ENCODE measurements at places on chromosomes 7 and 10. TPM values are rescaled to one million over a fixed set of nuclear protein-coding genes. Genes with fewer than 3 reads are reported as not detected.

SLC26A5 gene
- polyA plus RNA-seq, result 0.18 TPM

WIPF3 gene
- 4.5 TPM for polyA plus RNA-seq

DNA sequence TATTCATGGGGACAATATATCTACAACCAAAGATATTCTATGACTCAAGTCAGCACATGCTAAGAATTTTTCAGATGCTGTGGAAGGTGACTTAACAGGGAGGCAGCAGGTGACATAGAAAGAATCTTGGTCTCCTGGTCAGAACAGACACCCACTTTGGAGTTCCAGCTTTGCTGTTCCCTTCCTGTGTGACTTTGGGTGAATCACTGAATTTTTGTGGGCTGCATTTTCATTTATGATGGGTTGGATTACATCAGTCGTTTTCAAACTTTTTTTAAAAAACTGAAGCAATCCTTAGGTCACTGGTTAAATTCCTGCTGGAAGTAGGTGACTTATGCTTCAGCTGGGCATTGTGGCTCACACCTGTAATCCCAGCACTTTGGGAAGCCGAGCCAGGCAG is 24.9 kb downstream of the RGR start:
- DNase-seq, result no peak

DNA sequence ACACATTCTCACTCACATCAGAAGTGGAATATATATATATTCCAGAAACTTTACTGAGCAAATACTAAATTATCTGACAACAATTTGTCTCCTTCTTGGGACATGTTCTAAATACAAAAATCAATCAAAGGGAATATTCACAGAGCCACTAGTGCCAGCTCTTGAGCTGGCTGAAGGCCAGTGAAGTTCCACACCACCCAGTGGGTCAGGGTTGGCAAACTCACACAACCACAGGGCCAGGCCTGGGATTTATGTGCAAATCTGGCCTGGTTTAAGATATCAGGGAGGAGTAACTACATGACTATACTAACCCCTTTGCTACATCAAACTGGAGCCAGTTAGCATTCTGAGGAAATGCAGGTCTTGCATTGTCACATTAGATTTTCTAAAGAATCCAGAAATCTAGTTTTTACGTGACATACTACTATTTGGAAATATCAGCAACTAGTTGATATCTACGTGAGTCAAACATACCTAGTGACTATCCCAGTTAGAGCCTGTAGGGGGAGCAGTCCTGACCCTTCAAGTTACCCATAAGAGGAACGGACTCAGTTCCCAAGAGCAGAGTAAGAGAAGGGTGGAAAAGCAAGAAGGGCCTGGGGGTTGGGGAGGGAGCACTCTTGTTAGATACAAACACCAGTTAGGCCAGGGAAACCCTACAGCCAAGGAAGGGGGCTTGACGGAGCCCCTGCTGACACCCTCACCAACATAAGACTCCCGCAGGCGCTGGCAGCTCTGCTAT is 600.4 kb downstream of the KCNMA1 start:
- DNase-seq, result no peak

DNA sequence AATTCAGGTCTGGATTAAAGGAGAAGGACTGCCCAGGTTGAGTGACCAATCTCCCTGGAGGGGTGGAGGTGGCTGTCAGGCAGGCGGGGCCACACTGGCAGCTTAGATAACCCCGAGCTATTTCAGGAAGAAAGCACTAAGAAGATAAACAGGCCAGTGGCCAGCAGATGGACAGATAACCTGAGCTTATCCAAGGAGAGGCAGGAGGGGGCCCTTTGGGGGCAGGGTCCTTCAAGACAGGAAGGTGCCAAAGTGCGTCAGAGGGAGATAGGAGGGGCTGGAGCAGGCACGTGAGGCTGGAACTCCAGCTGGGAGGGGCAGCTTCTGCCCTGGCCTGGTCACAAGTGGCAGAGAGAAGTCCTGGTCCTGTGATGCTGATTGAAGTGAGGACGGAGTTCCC is 29.8 kb upstream of the PODXL start:
- no peak for DNase-seq

GRCh38 chr10:57657164-57657765 is 610.4 kb downstream of the IPMK start:
- peak; percentile 42 for DNase-seq

DNA sequence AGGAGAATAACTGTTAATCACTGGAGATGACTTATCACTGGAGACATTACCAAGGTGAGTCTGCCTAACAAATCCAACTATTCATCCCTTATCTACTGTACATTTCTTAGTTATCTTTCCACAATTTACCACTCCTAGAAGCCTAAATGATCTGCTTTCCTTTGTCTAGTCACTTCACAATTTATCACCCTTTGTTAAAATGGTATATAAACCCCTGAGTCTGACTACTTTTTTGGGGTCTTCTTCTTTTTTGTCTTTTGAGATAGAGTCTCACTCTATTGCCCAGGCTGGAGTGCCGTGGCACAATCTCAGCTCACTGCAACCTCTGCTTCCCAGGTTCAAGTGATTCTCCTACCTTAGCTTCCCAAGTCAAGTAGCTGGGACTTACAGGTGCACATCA is 66.0 kb upstream of the SEPHS1 start:
- no peak for DNase-seq

DNA sequence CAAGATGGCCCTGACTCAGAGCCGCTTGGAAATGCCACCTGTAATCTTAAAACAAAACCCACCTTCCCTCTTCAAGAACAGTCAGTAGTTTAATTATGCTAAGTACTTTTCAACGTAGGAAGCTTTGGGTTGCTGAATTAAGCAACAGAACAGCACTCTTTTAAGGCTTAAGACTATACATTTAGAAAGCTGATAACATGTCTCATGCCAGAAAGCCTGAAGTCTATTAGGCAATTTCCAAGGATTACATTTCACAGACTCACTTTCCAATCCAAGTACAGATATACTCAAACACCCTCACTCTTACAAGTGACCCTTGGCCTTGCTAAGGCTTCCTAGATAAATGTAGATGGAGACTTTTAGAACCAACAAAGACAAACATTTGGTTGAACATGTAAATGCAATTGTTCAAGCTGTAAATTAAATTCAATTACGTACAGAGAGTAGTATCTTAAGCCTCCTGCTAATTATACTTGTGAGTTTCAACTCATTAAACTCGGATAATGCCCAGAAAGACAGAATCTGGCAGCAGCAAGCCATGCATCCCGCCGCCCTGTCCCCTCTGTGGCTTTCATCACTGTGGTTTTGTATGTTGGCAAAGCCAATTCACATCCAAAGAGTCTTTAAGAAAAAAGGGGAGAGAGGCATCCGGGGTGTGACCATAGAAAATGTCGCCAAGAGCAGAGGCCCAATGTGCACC is 283.1 kb upstream of the NRP1 start:
- no peak for DNase-seq

GRCh38 chr7:108662783-108663362 is 93.2 kb downstream of the DNAJB9 start:
- no peak for DNase-seq

DNA sequence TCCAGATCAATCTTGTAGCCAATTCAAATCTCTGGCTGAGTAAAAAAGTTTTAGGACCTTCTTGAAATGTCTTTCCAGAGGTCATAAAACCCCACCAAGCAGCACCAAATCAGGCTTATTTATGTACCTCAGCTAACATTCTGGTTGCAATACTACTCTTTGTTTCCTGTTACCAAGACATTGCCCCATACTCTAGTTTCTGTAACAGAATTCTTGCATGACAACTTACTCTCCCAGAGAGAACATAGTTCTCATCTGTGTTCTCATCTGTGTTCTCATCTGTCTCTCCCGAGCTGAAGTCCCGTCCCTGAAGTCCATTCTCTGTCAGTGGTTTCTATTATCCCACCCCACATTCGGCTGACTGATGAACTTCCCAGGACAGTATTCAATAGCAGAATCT is 1285.1 kb downstream of the XPNPEP1 start:
- DNase-seq, result no peak
